Stimulated activated CD8-positive, alpha-beta memory T cell treated with anti-CD3 and anti-CD28 coated beads, Interleukin-15, amount 100 ng/mL, for 4 hours (primary cell): ENCODE measurements at places on chromosomes 2 and 18.

DNA sequence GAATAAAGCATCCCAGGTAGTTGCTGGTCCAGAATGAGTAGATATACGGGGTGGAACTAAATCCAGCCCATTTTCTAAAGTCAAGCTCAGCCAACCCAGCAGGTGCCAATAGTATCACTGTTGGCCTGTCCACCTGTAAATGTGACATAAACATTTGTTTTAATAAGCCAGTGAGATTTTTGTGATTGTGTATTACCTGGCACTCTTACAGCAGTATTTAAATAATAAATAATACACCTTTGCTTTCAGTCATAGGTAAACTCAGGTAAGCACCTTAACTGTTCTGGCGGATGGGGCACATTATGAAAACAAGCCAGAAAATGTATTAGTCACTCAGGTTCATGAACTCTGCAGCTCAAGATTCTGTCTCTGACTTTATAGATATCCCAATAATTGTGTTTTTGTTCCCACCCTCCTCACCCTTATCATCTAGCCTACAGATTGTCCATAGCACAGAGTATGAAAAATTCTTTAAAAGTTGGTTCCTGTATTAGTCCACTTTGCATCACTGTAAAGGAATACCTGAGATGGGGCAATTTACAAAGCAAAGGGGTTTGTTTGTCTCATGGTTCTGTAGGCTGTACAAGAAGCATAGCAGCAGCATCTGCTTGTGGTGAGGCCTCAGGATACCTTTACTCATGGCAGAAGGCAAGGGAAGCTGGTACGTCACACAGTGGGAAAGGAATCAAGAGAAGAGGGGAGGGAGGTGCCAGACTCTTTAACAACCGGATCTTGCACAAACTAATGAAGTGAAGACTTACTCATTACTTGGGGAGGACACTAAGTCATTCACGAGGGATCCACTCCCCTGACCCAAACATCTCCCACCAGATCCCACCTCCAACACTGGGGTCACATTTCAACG is 73.0 kb upstream of the CYRIA start:
- DNase-seq = no peak

DNA sequence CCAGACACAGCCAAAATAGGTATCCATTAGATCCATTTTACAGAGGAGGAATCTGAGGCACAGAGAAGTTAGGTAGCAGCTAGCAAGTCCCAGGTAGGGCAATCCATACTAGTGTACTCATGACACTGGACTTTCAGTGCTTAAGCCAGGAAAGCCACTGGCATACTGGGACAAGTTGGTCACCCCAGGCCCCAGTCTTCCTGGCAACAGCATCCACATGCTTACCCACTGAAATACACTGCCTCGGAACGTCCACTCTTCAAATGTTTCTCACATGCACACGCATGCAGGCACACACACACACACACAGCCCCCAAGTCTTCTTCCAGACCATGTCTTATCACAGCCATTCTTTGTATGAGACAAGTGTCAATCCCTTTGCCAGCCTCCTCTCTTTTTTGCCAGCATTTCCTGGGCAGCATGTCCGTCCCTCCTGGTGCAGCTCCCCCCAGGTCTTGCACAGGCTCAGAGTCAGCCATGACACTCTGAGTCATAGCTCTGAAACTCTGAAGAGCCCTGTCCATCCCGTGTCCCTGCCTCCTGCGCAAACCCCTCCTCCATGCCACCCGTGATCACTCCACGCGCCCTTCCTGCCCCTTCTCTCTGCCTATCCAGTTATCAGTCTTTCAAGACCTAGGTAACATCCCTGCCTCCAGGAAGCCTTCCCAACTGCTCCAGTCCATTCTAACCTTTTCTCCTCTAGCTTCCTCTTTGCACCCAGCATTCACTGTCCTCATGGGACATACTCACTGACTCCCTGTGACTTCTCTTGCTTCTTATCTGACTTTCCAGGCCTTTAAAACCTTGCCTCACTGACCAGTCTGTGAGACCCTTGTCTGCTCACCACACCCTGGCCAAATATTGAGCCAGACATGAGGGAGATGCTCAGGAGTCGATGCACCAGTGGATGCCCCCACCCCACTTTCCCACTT is 10.9 kb upstream of the TEX261 start:
- DNase-seq = no peak

- DNase-seq = peak; percentile 11
Observed at GRCh38 chr2:215931256-215931903, 82.0 kb downstream of the MREG start.

- no peak for DNase-seq
Observed at GRCh38 chr2:125364984-125365265, 1291.0 kb upstream of the GYPC start.

DNA sequence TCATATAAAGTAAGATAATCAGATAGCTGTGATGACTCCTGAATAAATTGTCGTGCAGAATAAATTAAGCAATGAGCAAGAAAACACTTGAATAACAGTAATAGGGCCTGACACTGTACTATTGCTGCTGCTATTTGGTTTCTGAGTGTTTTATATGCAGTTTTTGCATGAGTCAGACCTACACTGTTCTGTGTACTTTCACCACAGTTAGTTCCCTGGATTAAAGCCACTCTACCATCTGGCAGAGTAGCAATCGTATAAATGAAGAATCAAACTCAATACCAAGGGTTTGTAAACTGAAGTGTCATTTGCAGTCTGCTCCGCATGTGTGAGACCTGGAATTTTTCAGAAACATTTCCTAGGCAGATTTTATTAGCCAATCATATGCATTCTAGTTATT is 398.6 kb upstream of the CDH7 start:
- DNase-seq = no peak

- no peak for DNase-seq
Observed at GRCh38 chr2:124343827-124344498, 318.9 kb downstream of the CNTNAP5 start.

DNA sequence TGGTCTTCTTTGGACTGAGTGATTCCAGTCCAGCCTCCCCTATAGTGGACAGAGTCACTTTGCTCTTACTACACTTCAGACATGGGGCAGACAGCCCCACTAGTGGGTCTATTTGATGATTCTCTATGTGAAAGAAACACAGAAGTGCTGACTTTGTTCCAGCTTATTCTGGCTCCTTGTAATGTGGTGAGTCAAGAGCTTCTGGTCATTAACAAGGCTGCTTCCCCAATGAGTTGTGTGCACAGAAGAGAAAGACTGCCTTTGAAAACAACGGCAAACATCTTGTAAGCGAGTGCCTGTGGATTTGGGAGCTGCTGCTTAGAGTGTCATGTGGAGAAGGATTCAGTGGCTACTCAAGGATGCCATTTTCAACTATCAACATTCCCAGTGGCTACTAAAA is 39.1 kb downstream of the RMC1 start:
- DNase-seq = no peak

DNA sequence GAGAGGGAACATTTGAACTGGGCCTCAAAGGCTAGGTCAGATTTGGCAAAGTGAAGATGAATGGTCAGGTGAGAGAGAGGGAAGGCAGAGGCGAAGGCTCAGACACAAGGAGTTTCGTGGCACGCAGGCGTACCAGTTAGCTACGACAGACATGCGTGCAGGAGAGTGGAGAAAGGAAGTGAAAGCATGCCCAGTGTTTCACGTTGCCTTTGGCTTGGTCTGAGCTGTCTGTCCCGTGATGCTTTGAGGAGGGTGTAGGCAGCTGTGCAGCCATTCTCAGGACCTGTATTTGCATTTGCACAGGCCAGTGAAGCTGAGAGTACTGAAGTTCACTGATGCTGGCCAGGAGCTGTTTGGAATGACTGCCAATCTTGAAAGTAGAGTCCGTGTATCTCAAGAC is 69.5 kb downstream of the HNRNPLL start:
- no peak for DNase-seq

DNA sequence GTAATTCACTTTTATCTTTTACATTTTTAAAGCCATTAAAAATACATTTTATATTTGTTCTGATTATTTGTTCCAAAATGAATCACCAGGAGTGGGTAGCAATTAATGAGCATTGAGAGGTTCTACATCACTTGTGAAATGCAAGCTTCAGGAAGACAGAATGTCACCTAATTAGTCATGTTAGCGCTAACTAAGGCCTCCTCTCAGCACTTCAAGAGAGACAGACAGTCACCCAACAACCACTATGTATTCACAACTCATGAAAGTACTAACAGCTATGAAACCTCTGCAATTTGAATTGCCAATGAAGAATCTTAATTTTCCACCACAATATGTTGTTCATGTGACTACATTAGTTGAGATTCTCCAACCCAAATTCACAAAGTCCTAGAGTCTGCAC is 611.0 kb downstream of the KCNJ3 start:
- DNase-seq = no peak

DNA sequence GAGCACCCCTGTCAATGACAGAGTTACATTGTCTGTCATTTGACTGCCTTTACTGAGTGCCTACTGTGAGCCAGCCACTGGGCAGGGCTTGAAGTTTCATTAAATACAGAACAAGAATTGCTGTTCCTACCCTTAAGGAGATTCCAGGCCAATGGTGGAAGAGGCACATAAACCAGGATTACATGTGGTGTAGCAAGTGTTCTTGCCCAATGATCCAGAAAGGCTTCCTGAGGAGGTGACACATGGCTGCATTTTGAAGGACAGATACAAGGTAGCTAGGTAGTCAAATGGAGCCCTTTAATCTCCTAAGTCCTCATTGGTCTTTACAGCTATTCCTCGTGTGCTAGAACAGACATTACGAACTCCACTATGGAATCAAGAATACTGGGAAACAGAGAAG is 312.7 kb downstream of the ETAA1 start:
- DNase-seq = no peak

DNA sequence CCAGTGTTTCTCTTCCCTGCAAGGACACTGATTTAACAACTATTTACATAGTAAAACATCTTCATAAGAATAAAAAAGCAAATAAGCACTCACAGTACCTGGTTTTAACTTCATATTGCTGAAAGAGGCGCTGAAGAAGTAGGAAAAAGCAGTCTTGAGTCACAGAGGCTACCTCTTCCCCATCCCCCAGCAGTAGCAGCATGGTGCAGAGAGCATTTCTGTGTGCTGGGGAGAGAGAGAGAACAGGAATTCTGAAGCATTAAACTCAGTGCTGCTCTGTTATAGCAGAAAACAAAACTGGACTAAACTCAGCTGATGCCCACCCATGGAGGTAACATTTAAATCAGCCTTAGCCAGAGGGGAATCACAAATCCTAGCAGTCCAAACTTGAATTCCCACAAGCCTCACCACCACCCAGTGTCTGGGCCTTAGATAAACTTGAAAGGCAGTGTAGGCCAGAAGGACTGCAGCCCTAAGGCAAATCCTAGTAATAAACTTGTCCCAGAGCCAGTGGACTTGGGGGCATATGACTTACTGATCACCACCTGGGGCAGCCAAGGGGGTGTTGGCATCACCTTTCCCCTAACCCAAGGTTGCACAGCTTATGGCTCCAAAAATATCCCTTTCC is 321.8 kb upstream of the CWC22 start:
- no peak for DNase-seq

- no peak for DNase-seq
Observed at GRCh38 chr2:69090820-69091219, 77.8 kb downstream of the ANTXR1 start.

GRCh38 chr2:149334156-149334555 is 3.8 kb downstream of the LYPD6 start:
- no peak for DNase-seq

DNA sequence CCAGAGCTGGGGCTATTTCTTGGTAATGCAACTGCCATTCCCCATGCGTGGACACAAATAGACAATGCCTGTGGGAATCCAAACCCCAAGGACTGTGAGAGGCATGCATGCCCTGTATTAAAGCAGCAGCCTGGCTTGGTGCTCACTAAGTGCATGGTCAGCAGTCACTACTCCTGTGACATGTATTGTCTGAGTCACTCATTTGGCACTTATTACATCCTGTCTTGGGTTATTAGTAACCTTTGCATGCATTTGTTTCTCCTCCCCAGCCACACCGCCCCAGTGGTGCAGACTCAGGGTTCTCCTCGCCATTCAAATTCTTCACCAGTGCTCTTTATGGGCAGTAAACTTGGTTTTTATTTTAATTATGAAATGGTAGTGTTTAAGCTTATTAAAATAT is 30.2 kb downstream of the PRKCE start:
- DNase-seq = no peak

DNA sequence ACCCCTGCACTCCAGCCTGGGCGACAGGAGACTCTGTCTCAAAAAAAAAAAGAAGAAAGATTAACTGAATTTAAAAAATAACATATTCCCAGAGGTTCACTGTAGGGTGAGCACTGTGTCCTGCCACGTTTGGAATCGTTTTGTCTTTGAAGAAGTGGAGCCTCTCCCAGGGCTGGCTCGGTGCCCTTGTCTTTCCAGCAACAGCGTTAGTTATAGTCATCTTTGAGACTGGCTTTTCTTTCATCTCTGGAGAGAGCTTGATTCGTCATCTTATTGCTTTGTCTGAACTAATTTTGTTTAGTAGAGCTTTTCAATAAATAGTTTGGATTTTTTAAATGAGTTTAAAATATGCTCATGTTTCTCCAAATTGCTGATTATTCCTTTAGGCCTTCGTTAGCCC is 50.5 kb downstream of the IMPA2 start:
- no peak for DNase-seq

DNA sequence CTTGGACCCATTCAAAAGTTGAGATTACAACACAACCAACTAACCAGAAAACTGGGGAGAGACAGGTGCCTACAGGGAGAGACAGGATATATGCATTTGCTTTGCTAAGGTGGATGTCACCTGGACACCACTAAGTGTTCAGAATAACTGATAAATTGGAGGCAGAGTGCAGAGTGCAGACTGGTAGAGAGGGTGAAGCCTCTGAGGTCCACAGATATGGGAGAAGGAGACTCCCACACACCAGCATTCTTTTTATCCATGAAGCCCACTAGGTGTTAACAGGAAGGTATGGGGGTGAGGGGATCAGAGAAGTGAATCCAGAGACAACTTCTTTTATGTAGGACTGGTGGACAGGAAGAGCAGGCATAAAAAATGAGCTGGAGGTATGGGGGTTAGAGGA is 1310.0 kb upstream of the ZEB2 start:
- DNase-seq = no peak

DNA sequence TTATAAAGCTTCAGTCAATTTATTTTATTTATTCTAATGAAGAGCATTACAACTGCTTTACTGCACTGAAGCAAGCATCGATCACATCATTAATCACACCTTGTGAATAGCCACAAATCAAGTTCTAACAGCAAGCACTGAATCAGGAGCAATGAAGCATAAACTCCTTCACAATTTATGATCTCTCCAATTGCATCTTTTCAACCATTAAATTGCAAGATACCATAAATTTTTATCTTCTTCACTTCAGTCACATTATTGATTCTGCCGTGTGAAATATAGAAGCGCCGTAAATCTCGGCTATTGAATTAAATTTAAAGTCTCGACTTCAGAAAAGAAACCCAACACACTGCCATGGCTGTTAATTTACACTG is 298.7 kb downstream of the CDCA7 start:
- DNase-seq = no peak

DNA sequence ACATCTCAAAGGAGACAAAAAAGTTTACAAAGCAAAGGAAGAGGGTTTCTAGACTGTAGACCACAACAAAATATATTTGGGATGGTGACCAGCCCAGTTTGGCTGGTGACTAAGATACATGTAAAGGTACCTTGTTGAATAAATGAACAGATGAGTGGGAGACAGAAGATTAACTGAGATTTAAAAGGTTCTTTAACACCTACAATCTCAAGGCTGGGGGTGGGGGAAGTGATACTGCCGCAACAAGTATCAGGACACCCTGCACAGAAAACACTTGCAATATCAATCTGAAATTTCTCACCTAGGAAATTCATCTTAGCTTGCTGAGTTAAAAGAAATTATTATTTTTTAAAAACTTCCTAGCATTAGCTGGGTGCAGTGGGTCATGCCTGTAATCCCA is 8.3 kb downstream of the RNF149 start:
- no peak for DNase-seq
